ENCODE measurements at places on chromosomes 12 and 14.

DNA sequence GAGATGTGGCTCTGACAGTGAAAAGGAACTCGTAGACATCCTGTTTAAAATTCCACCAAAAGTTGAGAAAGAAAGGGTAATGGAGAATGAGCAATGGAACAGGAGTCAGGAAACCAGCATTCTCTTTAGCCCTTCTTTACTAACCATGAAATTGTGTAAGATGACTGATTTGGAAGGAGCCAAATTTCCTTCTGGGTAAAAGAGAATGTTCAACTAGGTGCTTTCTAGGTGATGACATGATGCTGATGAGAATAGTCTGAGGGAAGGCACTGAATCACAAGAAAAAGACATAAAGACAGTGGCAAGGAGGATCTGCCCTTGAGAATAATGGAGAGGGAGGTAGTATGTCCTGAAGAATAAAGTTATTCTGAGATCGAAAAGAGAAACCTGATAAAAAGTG lies 2.2 kb downstream of the TSHR start:
- DNase-seq = no peak

GRCh38 chr12:126093908-126094307 lies 1028.7 kb downstream of the AACS start:
- no peak for DNase-seq

GRCh38 chr14:73953731-73954130 lies 3.6 kb downstream of the COQ6 start:
- no peak for DNase-seq

- DNase-seq = no peak
These were observed 142.5 kb downstream of the PHLDA1 start for GRCh38 chr12:75888874-75889613.

DNA sequence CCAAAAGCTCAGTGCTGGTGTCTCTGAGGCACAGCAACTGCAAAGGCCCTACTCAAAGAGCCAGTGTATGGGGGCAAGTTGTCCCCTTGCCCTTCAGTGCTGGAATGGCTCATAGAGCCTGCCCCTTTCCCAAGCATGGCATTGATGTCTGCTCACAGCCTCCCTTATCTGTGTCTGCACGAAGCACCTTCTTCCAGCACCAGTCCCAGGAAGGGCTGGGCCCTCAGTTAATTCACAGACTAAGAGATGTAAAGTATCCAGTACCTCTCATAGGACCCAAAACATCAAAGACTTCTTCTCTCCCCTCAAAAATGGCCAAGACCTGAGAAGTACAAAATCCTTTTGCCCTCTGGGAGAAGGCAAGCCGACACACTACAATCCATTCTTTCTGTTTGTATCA lies 1.6 kb upstream of the CMAS start:
- no peak for DNase-seq

- no peak for DNase-seq
These were observed 10.5 kb upstream of the NR2C1 start for GRCh38 chr12:95083938-95084337.

- no peak for DNase-seq
These were observed 1.4 kb downstream of the PSMB5 start for GRCh38 chr14:23033251-23033727.

DNA sequence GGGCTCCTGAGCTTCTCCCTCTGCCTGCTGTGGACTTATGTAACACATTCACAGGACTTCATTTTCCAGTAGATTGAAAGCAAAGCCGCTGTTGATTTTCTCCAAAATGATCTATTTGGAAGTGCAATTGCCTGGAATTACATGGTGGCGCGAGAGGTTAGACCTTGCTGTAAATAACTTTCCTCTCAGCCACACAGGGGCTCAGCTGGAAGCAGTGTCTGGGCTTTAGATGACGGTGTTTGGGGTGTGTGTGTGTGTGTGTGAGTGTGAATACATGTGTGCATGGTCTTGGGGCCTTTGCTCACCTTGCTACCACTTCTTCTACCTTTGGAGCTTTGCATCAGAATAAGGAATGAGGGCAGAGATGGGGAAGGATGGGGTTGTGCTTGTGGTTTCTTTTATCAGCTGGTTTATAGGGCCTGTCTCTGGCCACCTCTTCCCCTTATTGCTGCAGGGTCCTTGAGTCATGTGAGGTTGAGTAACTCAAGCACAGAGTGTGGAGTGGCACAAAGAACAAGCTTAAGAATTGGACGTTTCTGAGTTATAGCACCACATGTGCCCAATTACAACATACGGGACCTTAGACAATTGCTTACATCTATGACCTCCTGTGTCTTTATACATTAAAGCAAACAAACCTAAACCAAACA lies 280.6 kb downstream of the NRXN3 start:
- DNase-seq = no peak

GRCh38 chr14:90456551-90456950 lies 59.7 kb downstream of the CALM1 start:
- no peak for DNase-seq

DNA sequence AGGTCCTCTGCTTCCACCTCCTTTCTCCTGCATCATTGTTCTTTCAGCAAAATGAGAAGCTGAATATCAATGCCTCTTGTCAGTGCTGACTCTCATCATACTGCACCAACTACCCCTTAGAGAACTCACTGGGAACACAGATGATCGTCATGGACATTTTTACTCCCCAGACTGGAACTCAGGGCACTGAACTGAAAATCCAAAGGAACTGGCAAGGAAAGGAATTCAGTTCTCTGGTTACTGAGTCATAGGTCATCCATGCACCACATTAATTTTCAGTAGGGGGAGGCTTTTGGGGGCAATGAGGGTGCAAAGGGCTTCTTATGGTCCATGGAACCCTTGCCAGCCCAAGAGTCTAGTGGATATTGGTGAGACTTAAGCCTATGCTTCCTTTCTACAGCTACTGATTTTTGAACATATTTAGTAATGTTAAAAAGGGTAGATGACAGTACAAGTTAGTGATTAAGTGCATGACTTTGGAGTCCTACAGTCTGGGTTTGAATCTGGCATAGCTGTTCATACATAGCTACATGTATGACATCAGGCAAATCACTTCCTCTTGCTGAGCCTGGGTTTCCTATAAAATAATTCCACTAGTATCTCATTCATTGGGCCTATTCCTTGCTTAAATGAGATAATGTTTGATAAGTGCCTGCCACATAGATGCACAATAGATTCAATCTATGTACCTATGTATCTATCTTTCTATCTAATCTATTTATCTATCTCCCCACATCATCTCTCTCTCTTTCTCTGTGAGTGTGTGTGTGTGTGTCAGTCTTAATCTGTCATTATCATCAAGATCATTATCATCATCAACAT lies 29.2 kb downstream of the BBS10 start:
- DNase-seq = no peak

- no peak for DNase-seq
These were observed 23.6 kb upstream of the OR4K2 start for GRCh38 chr14:19851365-19851764.

DNA sequence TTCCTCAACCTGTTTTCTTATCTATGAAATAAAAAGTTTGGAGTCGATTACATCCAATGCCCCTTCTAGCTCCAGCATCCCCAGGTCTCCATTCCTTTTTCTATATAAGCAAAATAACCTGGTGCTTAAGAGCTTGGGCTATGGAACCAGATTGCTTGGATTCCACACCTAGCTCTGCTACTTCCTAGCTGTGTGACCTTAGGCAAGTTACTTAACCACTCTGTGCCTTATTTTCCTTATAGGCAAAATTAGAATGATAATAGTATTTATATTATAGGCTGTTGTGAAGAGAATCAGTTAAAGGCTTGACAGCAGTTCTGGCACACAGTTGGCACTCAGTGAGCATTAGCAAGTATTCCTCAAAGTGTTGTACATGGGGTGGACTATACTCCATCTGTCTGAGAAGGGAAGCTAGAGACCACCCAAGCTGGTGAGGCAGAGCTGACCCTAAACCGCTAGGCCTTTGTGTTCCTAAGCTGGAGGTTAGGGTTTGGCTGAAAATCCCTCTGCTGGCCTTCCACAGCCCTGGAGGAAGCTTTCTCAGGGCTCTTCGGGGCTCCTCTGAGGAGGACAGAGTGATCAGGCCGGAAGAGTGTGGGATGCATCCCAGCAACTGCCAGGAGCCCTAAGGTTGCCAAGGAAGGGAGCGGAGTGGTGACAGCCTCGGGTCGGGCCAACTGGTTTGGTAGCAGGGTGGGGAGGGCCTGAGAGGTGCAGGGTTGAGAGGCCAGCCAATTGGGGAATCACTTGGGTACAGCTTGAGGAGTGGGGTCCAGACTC lies 6.0 kb upstream of the KRT4 start:
- no peak for DNase-seq

- DNase-seq = no peak
These were observed 1025.7 kb upstream of the TMEM132C start for GRCh38 chr12:127241072-127241817.

- no peak for DNase-seq
These were observed 756.5 kb upstream of the TBX3 start for GRCh38 chr12:115440438-115440837.

GRCh38 chr12:47378907-47379306 lies 299.1 kb upstream of the AMIGO2 start:
- no peak for DNase-seq

DNA sequence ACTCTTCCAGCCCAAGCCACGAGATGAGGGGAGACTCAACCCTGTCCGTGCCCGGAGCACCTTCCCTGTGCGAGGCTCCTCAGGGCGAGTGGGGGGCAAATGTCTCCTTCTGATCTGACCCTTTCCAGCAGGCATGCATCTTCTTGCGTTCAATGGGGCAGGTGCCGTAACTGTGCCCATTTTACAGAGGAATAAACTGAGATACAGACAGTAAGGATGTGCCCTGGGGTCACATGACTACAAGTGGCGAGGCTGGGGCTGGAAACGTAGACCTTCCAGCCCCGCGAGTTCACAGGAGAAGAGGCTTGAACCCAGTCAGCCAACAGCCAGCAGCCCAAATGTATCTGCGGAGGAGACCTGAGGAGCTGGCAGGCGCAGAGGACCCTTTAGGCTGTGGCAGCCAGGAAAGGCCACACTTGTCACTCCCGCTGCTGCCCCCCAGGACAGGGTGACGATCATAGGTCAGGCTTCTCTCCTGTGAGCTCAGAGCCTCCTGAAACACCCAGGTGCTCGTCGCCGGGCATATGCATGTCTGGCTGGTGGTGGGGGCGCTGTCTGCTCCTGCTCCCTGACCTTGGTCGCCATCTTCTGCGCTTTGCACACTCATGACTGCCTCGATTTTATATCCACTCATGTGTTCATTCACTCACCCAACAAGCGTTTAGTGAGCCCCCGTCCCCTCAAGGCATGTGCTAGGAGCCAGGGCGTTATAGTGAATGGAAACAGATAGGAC lies 41.7 kb downstream of the CCDC88C start:
- no peak for DNase-seq
